GM12878 (cell line): ENCODE measurements at places on chromosomes 5 and 9.

GRCh38 chr5:55535199-55535905, 588 bp upstream of the PLPP1 start:
- H3K27me3 ChIP-seq = no peaks in the 10 kb centered on the region
- H3K4me3 ChIP-seq = peak overlapping the region; percentile 80
- H3K4me1 ChIP-seq = peaks cover 15% of the 10 kb centered on the region
- DNase-seq = no peak
- peak overlapping the region; percentile 66; the same call in 1 of the 2 replicates for H3K27ac ChIP-seq

DNA sequence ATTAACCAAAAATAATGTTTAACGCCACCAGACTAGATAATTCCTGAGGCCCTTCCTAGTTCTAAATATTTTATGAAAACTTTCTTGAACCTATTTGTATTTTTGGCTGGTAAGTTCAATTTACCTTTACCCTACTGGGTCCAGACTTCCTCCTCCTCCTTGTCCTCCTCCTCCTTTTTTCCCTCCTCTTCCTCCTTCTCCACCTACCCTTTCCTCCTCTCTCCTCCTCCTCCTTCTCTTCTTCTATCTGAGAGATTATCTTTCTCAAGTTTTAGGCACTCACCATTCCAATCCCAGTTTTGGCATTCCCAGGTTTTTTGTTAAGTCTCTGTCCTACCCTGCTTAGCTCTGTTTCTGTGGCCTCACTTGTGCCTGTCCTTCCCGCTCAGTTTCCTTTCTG, 24.7 kb upstream of the RAPGEF1 start:
- no peak overlapping the region for H3K4me3 ChIP-seq
- no peaks in the 10 kb centered on the region for H3K27me3 ChIP-seq
- H3K27ac ChIP-seq = no peak overlapping the region
- H3K4me1 ChIP-seq = no peaks in the 10 kb centered on the region

GRCh38 chr9:27654629-27655285, 81.5 kb upstream of the C9orf72 start:
- no peak overlapping the region for H3K4me3 ChIP-seq
- H3K36me3 ChIP-seq = no peaks in the 10 kb centered on the region
- H3K27ac ChIP-seq = no peak overlapping the region
- H3K4me1 ChIP-seq = no peaks in the 10 kb centered on the region

DNA sequence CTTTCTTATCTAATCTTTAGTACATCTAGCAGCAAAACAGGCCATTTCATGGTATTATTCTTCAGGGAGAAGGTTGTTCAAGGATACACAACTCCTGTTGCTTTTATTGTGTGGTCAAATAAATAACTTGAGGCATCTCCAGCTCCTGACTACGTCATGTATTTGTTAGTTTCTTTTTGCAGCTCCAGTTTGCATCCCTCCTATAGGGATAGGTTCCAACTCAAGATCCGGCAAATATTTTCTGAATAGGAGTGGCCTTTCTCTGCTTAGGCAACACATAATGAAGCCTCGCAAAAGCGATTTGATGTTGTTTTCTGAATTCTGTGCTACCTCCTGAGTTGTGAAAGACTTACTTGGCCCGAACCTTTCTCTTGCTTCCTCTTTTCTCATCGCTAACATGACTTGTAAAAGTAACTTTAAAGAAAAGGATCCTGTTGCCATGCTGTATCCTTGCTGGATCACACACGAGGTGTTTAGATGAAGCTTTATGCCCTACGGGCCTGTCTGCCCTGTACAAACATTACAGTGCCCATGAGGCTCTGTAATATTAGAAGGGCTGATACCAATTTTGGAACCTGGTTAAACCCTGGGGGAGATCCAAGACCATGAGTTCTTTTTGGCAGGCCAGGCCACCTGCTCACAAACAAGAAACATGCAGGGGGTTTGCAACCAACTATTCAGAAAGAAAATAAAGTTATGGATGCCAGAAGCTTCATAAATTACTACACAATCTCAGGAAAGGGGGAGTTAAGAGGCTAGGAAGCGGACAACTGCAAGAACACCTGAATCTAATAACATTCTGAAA, 149.8 kb upstream of the FGF10 start:
- no peaks in the 10 kb centered on the region for H3K36me3 ChIP-seq
- H3K4me1 ChIP-seq = no peaks in the 10 kb centered on the region
- no peaks in the 10 kb centered on the region for H3K27me3 ChIP-seq
- H3K4me3 ChIP-seq = no peak overlapping the region
- no peak for DNase-seq

DNA sequence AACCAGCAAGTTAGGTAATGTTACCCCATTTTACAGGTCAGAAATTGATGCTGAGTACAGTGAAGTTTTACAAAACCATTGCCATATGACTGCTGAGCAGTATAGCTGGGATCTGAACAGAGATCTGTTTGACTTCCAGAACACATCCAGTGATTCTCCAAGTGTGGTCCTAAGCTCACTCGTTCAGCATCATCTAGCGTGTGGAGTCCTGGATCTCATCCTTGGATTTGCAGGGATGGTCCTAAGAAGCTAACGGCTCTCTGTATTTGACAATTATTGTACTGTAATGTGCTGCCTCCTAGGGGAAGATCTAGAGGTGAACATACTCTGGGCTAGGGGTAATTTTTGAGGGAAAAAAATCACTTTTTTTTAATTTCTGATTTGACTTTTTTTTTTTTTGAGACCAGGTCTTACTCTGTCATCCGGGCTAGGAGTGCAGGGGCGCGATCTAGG, 1.4 kb downstream of the SLC26A2 start:
- peaks cover 12% of the 10 kb centered on the region for H3K4me1 ChIP-seq
- no peaks in the 10 kb centered on the region for H3K36me3 ChIP-seq
- H3K4me3 ChIP-seq = no peak overlapping the region
- no peaks in the 10 kb centered on the region for H3K27me3 ChIP-seq

DNA sequence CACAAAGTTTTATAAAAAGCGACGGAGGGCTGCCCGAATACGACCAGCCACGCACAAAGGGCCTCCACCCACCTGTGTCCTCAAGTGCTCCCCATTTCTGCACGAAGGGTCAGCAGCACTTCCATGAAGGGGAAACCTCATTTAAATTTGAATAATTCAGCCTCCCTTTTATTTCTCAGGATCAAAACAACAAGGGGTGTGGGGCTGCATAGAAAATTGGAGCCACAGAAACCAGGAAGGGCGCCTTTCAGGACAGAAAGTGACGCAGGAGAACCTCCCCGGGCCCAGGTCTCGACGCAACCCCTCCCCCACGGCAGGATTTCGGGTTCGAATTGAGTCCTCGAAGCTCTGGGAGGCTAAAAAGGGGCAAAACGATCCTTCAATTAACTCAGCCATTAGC, 2.1 kb downstream of the NRARP start:
- no peak for DNase-seq
- H3K27me3 ChIP-seq = no peaks in the 10 kb centered on the region
- no peak overlapping the region for H3K27ac ChIP-seq
- no peak overlapping the region for H3K4me3 ChIP-seq
- peaks cover 23% of the 10 kb centered on the region for H3K4me1 ChIP-seq
- no peaks in the 10 kb centered on the region for H3K36me3 ChIP-seq

GRCh38 chr9:95979446-95979845, 104.0 kb downstream of the ERCC6L2 start:
- no peak overlapping the region for H3K4me3 ChIP-seq
- no peaks in the 10 kb centered on the region for H3K36me3 ChIP-seq
- no peaks in the 10 kb centered on the region for H3K27me3 ChIP-seq
- DNase-seq = no peak
